ENCODE measurements at places on chromosomes 13 and 19. TPM values are rescaled to one million over a fixed set of nuclear protein-coding genes. Genes with fewer than 3 reads are reported as not detected.

DNA sequence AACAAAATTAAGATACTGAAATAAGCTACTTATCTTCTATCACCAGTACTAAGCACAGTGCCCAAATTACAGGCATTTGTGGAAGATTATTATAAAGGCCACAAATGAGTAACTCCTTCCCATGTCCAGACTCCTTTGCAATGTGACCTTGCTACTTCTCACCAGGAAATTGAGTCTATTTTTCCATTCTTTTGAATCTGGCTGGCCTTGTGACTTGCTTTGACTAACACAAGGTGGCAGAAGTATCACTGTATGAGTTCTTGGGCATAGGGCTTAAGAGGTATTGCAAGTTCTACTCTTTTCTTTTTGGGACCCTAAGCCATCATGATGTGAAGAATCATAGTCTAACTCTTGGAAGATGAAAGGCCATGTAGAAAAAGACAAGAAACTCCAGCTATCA, 49.9 kb downstream of the UGGT2 start:
- no peak overlapping the region for H3K4me3 ChIP-seq
- H3K27me3 ChIP-seq, result no peaks in the 10 kb centered on the region
- H3K4me1 ChIP-seq, result no peaks in the 10 kb centered on the region
- no peaks in the 10 kb centered on the region for H3K36me3 ChIP-seq
- DNase-seq, result no peak

Gene GFY
- not detected for total RNA-seq

Gene VSTM1
- 1.1 TPM for total RNA-seq

DNA sequence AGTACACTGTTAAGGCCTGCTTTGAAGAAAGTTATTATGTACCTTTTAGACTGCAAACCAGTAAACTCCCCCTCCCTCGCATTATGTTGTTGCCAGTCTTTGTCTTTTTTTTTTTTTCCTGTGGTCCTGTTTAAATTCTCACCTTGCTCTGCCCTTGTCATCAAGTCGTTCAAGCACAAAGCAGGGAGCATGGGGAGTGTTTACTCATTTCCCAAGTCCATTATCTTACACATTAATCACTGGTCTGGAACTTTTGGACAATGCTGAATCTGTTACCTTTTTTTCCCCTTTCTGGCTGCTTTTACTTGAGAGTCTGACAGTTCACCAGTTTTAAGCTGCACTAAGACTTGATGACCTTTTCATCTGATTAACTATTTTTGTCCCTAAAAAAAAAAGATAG, 108.2 kb downstream of the DACH1 start:
- H3K27ac ChIP-seq, result no peak overlapping the region
- DNase-seq, result no peak
- H3K4me3 ChIP-seq, result no peak overlapping the region
- no peaks in the 10 kb centered on the region for H3K27me3 ChIP-seq
- no peaks in the 10 kb centered on the region for H3K36me3 ChIP-seq

Measured in thymus (tissue), 14 donors.